ENCODE measurements at places on chromosomes 12 and 14. TPM values are rescaled to one million over a fixed set of nuclear protein-coding genes. Genes with fewer than 3 reads are reported as not detected.

DNA sequence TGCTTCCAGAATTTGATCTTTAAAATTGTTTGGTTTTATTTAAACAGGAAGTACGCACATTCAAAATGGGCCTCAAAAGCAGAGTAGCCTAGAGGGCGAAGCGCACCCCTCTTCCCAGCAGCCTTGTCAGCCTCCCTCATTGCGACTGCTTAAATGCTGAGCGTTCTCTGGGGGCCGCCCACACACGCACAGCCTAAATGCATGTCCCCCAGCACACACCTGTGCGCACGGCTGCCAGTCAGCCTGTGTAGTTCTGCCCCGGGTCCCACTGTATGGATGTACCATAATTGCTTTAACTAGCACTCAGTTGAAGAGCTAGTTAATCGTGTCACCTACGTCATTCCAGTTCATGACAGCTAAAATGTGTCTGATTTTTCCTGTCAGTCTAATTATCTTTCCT is 79.3 kb downstream of the TESC start:
- no peak for DNase-seq

- DNase-seq: no peak
These were observed 9.0 kb downstream of the ASIC1 start for GRCh38 chr12:50066402-50066801.

DNA sequence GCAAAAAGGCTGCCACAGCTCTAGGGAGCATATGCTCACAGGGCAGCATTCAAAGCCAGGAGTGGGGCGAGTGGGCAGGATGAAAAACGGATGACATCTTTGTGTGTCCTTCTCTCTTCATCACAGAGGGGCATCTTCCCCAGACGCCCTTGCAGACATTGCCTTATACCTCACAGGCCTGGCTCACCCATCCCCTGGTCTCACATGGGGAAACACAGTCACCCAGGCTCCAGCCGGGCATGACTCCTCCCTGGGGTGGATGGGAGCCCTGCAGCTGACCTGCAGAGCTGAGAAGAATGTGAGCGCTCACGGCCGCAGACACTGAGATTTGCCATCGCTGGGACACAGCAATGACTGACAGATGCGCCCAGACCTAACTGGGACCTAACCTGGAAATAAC is 7.2 kb upstream of the FBRSL1 start:
- DNase-seq: no peak

DNA sequence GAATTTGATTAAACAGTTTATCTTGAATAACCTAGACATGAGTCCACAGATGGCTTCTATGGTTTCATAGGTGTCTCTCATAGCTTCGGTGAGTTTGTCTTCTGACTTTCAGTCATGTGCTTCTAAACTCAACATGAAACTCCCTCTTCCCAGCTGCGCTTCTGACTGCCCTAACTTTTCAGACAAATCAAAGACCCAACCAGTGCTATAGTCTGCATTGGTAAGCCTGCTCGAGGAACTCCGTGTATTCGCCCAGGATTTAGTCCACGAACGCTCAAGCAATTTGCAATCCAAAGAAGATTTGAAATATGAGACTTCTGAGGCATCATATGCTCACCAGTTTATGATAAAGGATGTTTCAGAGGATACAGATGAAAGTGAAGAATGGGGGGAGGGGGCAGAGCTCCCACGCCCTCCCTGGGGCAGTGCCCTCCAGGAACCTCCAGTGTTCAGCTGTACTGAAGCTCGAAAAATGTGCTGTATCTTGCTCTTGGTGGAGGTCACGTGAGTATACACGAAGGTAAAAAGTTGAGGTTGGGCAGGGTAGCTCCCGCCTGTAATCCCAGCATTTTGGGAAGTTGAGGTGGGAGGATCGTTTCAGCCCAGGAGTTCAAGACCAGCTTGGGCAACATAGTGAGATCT is 5.2 kb upstream of the RILPL2 start:
- no peak for DNase-seq

DNA sequence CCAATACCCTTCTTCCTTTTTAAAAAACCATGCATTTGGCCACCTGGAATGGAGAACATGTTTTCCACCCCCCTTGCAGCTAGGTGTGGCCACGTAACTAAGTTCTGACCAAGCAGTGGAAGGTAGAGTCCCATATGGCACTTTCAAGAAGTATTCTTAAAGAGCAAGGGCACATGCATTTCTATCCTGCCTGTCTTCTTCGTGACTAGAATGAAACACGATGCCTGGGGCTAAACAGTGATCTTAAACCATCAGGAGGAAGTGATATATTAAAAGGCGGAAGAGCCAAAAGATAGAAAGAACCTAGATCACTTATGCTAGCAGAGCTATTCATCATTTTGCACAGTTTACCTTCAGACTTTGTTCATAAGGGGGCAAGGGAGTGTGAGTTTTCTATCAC is 16.0 kb upstream of the DDX11 start:
- no peak for DNase-seq

Gene OR6C2
- not detected for total RNA-seq

Measured in spinal cord (tissue), 10 donors.